ENCODE measurements at places on chromosomes 12 and 14.

- DNase-seq, result no peak
These were observed 9.3 kb downstream of the PLEKHD1 start for GRCh38 chr14:69493791-69494190.

GRCh38 chr14:92317511-92317910, 5.5 kb upstream of the SLC24A4 start:
- no peak for DNase-seq

- no peak for DNase-seq
These were observed 91.9 kb downstream of the SLC24A4 start for GRCh38 chr14:92414690-92415445.

DNA sequence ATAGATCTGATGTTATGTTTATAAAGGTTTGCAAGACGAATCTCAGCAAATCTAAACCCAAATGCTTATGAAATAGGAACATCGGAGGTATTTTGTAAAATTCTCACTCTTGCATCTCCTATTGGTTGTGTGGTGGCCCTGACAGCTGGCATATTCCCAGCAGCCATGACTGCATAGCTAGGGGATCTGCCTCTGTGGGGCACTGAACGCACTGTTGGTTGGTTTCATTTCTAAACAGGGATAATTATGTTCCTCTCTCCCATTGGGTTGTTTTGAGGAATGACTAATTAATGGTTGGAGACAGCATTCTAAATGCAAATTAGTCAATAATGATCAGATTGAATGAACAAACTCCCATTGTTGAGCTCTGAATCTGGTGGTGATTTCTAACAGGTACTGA, 2.7 kb upstream of the BEST3 start:
- no peak for DNase-seq

DNA sequence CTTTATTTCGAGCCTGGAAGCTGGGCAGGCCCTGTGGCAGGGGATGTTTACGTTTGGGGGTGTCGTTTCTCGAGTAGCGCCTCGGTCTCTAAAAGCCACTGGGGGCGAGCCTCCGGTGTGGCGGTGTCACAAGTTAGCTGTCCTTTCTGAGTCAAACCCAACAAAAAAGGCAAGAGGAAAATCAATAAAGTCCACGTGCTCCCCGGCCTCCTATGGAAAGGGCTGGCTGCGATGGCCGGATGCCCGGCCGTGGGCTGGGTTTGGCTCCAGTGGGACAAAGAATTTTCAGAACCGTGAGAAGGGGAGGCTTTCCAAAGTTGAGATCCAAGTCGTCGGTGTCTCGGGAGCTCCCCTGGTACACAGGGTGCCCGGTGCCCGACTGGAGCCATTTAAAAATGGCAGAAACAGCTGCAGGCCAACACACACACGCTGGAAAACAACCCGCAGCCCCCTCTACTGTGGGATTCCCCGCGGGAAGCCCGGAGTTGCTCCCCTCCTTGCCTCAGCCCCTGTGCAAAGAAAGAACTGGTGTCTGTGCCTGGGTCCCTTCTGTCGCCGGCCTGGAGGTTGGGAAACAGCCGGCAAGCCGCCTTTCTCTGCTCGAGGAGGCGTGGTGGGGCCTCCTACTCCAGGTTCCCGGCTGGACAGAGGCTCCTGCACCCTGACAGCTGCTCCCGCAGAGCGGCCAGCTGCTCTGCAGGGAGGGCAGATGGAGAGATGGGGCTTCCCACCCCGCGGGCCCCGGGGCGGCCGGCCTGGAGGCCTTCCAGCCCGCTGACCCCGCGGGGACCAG, 1.9 kb downstream of the BCL7A start:
- no peak for DNase-seq

DNA sequence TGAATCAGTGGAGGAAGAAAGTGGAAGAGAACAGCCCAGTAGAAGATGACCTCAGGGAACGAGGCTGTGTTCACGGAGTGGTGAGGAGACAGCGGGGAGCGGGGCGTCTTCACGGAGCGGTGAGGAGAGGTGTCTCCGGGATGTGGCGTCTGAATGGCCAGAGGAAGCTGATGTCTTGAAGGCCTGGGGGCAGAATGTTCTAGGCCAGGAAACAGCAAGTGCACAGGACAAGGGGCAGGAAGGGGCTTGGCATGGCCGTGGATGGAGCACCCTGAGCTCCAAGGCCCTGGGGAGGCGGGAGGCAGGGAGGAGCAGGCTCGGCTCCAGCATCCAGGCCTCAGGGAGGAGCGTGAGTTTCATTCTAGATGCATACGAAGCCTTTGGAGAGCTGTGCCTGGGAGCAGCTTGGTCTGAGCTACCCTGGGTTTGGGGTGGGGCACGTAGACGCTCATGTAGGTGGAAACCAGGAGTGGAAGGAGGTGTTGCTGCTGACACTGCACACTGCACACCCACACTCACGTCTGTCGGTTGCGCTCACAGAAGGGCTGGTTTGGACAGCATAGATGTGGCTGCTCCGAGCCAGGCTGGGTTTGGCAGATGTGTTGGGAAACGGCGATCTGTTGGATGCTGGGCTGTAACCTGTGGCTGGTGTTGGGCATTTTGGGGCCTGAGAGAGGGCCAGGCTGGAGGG, 131.6 kb downstream of the ADGRD1 start:
- no peak for DNase-seq

All from activated T-helper 1 cell treated with anti-CD3 and anti-CD28 coated beads, Interleukin-2, amount 50 U/mL, for 16 hours (primary cell).